ENCODE measurements at places on chromosomes 1 and 21. TPM values are rescaled to one million over a fixed set of nuclear protein-coding genes. Genes with fewer than 3 reads are reported as not detected.
A peak's percentile ranks its signal among the peaks of the same experiment; 100 is the strongest.

DNA sequence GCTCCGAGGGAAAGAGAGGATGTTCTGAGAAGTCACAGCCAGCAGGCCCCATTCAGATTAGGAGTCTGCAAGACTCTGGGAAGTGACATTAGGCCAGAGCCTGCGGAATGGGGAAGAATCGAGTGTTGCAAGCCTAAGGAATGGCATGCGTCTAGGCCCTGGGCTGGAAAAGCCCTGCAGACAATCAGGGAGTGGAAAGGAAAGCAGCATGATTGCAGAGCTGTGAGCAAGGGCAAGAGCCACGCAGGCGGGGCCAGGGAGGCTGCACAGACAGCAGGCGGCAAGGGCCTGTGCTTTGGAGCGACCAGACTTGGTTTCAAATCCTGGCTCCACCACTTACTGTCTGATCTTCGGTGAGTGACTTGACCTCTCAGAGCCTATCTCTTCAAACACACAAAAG is 118.2 kb downstream of the RRAGC start:
- no peak for DNase-seq

- DNase-seq: no peak
These were observed 107.1 kb downstream of the TAS1R2 start for GRCh38 chr1:18752409-18752808.

DNA sequence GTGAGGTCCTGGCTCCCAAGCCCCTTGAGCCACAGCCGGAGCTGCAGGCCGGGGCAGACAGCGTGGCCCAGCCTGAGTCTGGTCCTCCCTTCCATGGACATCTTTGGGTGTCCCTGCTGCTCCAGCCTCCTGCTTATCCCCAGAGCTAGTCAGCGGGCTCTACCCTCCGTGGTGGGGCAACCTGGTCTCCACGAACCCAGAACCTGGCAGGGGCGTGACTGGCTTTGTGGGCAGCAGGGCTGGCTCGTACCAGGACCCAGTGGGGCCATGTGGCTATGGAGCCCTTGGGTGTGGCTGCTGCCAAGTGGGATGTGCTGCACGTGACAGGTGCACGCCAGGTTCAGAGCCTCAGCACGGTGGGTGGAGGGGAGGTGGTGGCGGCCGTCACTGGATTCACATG is 18.3 kb downstream of the CFAP410 start:
- DNase-seq: no peak

GRCh38 chr1:209227171-209227570 is 356.3 kb upstream of the CAMK1G start:
- DNase-seq: no peak

GRCh38 chr21:44684483-44684882 is 2.5 kb upstream of the KRTAP12-1 start:
- DNase-seq: no peak

DNA sequence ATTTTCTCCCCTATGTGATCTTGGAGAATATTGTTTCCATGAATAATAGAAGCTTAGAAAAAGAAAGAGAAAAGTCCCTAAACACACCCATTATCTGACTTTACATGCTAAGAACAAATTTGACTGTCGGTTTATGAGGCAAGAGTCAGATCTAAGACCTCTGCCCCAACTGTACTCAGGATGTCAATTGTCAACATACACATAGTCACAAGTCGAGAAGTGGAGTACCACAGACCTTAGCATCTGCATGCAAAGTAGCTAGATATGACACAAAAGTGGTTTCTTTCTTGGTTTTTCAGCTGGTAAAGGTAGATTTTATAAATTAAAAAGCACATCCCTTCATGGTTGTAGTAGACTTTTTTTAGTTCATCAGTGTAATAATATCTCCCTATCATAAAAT is 97.2 kb upstream of the DPYD start:
- DNase-seq: no peak

GRCh38 chr1:24925082-24925779 is 4.8 kb downstream of the RUNX3 start:
- DNase-seq: no peak

DNA sequence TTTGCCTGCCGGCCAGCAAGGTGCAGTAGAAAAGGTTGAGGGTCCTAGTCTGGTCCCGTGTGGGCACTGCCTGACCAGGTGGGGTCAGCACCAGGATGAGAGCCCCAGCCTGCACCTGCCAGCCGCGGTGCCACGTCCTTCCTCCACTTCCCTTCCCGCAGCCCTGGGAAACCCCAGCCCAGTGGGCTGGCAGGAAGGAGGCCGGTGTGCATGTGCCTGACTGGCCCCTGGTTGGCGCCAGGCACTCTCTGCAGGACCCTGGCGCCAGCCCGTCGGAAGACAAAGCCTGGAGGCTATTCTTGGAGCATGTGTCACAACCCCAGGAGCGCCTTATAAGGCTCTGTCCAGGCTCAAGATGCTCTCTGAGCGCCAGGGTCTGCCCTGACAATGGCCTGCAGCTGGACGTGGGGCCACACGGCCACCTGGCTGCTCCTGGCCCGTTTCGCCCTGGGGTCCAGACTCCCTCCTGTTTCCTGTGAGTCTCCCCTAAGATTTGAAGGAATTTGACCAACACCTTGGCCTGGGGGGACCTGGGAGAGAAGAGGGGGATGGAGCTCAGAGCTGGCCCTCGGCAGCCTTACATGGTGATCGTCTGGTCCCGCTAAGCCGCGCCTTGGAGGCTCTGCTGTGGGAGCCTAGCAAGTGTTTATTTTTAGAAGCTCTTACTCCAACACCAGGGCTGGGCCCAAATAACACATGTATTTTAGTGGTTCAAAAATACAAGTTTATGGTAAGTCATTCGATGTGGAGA is 31.9 kb upstream of the POFUT2 start:
- peak; percentile 11 for DNase-seq

The CYP4X1 gene
- total RNA-seq: 1.7 TPM

- DNase-seq: no peak
These were observed 1.9 kb downstream of the UTP25 start for GRCh38 chr1:209829716-209830115.

The KDF1 gene
- total RNA-seq: 0.60 TPM

The OR2T35 gene
- total RNA-seq: 0.07 TPM

GRCh38 chr21:37006486-37007291 is at the start of gene RIPPLY3:
TSS of gene RIPPLY3 (plus strand) at chr21:37006702. CDS start at chr21:37006773, 71 bp downstream.
- DNase-seq: no peak

The PRKAA2 gene
- total RNA-seq: 3.8 TPM

GRCh38 chr1:116993286-116993685 is 8.3 kb upstream of the CD101 start:
- DNase-seq: no peak

DNA sequence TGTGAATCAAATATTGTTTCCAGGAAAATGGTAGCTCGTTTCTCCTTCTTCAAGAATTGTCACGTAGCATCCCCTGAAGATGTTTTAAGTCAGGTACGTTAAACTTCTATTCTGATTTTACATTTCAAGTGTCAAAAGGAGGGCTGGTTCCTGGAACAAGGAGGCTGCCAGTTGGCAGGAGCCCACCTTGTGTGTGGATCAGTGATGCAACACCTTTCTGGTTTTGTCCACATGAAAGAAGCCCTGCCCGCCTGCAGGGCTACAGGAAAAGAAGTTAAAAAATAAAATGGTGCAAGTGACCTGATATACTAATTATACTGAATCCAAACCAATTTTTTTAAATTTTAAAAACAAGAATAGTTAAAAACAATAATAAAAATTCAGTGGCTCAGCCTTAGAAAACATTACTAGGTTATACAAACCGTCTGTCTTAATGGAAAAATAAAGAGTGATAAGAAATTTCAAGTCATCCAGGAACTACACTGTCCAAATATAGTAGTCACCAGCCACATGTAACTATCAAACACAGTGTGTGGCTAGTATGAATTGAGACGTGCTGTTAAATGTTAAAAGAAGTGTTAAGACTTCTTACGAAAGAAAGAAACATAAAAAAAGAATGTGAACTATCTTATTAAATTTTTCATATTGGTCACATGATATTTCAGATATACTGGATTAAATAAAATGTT is 123.1 kb downstream of the APP start:
- DNase-seq: no peak

The MNDA gene
- 2.0 TPM for total RNA-seq

- DNase-seq: no peak
These were observed 44.3 kb downstream of the GPATCH2 start for GRCh38 chr1:217586586-217586985.

The OTUD3 gene
- total RNA-seq: 9.4 TPM

DNA sequence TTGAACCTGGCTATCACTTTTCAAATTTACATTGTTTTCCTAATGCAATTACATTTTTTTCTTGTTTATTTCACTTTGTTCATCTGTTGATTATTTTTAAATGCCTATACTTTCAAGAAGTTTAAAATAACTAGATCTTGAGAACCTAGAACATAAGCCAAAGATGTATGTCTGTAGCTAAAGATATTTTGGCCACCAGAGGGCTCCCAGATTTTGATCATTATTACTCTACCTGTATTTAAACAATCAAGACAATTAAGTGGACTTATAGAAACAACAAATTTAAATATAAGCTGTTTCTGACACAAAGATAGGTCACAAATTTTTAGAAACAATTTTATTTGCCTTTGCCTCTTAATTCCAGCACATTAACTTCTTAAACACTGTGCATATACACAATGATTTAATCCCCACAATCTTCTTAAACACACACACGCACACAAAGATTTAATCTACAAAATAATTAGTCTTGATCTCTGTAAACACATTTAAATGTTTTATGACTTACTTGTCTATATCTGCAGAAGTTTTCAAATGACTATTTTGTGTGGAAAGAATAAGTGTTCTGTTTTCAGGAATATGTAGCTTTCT is 380.0 kb downstream of the DSCAM start:
- DNase-seq: no peak

- DNase-seq: no peak
These were observed 372.2 kb upstream of the PKN2 start for GRCh38 chr1:88311907-88312306.

The FCRL2 gene
- total RNA-seq: not detected

- no peak for DNase-seq
These were observed 31.7 kb downstream of the PROX1 start for GRCh38 chr1:214019499-214019898.

GRCh38 chr1:9289090-9289534 is 3.6 kb upstream of the SPSB1 start:
- peak; percentile 78 for DNase-seq

DNA sequence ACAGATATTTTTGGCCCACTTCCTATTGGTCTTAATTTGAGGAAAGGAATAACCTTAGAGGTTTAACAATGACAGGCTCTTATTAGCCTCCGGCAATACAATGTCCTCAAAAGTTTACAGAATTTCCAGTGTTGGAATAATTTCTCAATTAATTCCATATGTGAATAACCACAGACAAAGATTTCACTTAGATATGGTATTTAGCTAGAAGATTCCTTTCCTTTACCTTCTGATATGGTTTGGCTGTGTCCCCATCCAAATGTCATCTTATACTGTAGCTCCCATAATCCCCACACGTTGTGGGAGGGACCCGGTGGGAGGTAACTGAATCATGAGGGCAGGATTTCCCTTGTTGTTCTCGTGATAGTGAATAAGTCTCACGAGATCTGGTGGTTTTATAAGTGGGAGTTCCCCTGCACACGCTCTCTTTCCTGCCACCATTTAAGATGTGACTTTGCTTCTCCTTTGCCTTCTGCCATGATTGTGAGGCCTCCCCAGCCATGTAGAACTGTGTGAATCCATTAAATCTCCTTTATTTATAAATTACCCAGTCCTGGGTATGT is 54.9 kb upstream of the RGS7 start:
- no peak for DNase-seq

- DNase-seq: no peak
These were observed 19.3 kb downstream of the DHCR24 start for GRCh38 chr1:54867717-54868057.

The PADI2 gene
- 5.2 TPM for total RNA-seq

The SDC3 gene
- 31.0 TPM for total RNA-seq

DNA sequence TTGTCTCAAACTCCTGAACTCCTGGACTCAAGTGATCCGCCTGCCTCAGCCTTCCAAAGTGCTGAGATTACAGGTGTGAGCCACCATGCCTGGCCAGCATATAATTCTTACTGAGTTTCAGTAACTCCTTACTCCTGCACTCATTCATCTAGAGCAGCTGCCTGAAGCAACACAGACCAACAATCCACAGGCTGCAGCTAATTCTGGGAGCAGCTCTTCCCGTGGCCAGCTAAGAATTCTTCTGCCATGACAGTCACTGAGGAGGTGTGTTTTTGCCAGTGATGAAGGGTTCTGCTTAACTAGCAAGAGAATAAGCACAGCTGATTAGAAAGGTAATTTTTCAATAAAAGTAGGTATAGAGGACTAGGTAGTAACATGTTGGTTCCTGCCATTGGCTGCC is 5.4 kb downstream of the VTCN1 start:
- no peak for DNase-seq

GRCh38 chr1:243554686-243555085 is 295.4 kb downstream of the AKT3 start:
- no peak for DNase-seq

DNA sequence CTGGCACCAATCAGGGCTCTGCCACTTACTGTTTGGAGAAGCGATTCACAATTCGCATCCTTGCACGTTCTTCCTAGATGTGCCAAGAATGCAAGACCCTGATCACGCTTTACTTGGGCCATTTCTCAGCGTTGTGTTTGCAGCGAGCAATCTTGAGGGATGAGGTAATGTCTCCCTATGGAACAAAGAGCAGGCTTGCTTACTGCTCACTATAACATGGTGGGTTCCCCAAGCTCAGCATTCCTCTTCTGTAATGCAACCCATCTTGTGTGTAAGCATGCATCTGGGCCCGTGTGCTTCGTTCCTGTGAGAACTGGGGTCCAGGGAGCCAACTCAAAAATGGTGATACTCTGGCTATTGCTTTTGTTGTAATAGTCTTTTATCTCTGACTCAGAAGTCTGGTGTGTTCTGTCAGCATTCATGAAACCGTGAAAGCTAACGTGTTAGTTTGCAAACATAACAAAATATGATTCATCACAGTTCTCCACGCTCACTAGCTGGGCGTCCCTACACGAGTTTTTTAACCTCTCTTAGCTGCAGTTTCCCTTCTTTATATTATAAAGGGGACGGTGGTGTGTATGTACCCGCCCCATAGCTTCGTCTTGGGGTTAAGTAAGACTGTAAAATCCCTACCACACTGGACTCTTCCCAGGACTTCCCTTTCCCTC is 33.3 kb downstream of the DNTTIP2 start:
- peak; percentile 41 for DNase-seq

GRCh38 chr1:151565502-151566189 is 25.5 kb downstream of the TUFT1 start:
- DNase-seq: no peak

DNA sequence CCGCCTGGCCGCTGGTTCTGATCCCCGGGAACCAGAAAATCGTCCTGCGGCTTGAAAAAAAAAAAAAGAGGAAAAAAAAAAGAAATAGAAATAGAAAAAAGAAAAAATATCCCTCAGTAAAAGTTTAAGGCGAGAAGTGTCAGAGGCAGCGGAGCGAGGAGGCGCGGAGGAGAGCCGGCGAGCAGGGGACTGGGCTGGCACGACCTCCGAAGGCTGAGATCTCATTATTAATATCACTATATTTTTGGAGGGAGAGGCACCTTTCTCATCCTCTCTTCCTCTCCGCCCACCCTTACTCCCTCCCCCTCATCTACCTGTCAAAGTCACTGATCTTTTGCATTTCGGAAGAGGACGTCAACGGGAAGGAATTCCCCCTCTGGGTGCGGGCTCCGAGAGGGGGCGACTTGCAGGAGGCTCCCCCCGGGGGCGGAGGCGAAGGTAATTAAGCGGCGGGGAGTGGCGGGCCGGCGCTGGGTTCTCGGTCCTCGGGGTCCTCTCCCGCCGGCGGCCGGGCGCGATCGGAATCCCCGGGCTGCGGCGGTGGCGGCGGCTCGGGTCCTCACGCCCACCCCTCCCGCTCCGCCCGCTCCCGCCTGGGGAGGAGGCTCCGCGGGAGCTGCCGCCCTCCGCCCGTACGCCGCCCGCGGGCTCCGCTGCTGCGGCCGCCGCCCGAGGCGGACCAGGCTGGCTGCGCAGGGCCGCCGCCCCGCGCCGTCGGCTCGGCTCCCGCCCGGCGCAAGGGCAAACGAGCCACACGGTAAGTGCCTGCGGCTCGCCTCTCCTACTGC is at the start of gene NTNG1:
NTNG1 (plus strand) TSS at position 337 of the 788 bp plus-strand sequence.
- peak; percentile 18 for DNase-seq

Measured in ovary (tissue), 10 donors.